CD4-positive, alpha-beta T cell treated with Interleukin-12 subunit alpha and Interleukin-12 subunit beta, for 1 hour (primary cell): ENCODE measurements at places on chromosomes 11 and 22.

GRCh38 chr11:115499891-115500290 is 4.3 kb downstream of the CADM1 start:
- no peak for DNase-seq

GRCh38 chr22:38203090-38203810 is 1.5 kb downstream of the MAFF start:
- peak; percentile 42 for DNase-seq

GRCh38 chr22:36923131-36923788 is 9.8 kb downstream of the CSF2RB start:
- no peak for DNase-seq

GRCh38 chr11:57464539-57465181 is 4.3 kb downstream of the RTN4RL2 start:
- DNase-seq, result no peak

DNA sequence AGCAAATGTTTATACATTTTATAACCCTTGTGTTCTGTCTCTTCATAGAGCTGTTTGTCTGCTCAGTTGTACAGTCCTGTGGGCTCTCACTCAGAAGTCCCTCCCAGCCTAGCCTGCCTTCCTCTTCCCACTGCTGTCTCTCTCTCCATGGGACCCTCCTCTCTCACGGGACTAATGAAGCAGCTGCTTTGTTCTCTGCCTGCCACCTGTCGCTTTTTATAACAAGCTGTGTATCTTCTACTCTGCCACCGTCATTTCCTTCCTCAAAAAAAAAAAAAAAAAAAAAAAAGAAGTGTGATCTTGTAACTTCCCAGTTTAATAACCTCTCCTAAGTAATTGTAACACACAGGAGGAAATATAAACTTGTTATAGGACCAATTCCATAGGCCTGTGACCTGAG is 92.2 kb upstream of the ALKBH3 start:
- no peak for DNase-seq

- DNase-seq, result no peak
Observed at GRCh38 chr22:17732251-17732854, 41.9 kb downstream of the BID start.

GRCh38 chr11:23236826-23237555 is 376.7 kb upstream of the CCDC179 start:
- DNase-seq, result no peak

DNA sequence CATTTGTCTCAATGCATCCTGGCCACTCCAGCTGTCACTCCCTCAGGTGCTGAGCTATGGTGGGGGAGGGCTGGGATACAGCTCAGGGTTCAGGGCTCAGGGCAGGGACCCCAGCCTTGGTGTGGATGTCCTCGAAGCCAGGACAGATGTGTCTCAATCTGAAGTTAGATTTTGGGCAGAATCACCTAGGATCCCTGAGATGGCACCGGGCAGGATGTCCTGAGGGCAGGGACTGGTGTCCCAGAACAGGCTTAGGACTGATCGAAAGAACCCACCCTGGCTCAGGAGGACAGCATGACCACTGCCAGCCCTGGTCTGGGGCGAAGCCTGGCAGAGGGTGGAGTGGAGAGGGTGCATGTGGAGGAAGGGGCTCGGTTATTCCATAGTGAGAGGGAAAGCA is 96.8 kb upstream of the THY1 start:
- no peak for DNase-seq

DNA sequence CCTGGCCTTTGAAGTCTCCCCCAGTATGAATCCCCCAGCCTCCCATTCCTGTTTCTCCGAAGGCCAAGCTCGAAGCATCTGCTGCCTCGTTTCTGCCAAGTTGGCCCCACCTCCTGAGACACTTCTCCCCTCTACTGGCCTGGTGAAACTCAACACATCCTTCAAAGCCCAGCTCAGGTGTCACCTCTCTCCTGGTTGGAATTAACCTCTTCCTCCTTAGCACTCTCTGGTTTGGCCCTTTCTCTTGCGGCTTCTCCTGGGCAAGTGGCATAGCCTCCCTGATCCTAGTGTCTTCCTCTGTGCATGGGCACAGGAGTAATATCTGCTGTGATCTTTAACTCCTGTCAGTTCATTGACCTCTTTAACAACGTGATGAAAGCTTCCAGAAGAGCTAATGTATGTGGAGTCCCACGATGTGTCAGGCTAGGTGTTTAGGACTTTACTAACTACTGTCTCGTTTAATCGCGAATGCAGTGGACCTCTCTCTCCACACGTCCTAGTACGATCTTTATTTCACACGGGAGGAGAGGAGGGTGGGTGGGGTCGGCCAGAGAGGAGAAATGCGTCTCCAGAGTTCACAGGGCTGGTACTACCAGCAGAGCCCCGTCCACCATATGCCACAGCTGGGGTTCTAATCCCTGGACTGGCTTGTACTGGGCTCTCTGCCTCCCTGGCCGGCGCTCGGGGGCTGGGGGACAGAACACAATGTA is 826 bp upstream of the PTPRJ start:
- DNase-seq, result no peak

- peak; percentile 50 for DNase-seq
Observed at GRCh38 chr22:41919357-41920224, 4.7 kb upstream of the SHISA8 start.

DNA sequence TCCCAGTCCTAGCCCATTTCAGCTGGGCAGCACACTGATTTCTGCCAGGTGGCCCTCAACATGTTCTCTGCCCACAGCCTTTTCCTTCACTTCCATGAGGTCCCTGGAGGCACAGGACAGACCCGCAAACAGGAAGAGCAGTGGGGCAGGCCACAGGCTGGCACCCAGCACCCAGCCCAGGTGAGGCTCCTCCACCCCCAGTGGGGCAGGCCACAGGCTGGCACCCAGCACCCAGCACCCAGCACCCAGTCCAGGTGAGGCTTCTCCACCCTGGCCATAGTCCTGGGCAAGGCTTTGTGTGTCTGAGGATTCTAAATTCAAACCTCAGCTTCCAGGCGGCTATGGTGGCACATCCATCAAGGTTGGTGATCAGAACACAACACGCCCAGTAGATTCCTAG is 1413.0 kb downstream of the BRD1 start:
- DNase-seq, result no peak

DNA sequence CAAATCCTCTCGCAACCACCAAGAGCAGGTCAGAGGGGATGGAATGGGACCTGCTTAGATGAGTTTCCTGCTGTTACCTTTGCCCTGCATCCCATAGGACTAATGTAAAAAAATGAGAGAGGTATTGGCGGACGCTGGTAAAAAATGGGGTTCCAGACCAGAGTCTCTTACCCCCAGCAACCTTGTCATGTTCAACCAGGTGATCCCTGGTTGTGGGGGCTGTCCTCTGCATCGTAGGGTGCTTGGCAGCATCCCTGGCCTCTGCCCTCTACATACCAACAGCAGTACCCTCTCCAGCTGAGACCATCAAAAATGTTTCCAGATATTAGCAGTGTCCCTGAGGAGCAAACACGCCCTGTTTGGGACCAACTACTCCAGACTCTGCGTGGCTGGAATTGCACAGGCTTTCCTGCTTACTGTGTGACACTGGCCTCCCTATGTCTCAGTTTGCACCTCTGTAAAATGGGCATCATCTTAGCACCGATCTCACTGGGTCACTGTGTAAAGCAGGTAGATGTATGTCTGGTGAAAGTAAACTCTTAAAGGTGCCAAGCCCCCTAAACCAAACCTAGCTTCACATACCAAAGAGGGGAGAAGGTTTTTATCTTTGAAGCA is 1.5 kb downstream of the APOL6 start:
- no peak for DNase-seq

DNA sequence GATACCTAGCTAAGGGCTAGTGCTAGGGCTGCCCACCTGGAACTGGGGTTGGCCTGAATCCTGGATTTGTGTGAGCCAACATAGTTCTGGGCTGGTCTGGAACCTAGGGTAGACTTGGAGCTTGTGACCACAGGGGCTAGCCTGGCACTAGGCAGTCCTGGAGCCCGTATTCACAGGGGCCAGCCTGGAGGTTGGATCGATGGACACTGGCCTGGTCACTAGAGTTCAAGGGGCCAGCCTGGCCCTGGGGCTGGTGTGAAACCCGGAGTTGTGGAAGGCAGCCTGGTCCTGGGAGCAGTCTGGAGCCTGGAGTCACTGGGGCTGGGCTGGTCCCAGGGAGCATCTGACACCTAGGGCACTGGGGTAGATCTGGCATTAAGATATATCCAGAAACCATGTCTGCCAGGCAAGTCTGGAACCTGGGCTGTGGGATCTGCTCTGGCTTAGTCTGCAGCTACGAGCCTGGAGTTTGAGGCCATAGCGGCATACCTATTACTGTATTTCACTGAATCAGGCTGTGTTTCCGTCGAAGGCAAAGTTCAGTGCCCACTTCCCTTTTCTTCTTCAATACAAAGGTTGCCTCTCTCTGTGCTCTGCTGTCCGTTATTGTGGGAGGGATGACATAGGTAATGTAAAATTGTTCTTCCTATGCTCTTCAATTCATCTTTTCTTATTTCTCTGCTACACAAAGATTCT is 9.1 kb upstream of the GLYATL1B start:
- no peak for DNase-seq

DNA sequence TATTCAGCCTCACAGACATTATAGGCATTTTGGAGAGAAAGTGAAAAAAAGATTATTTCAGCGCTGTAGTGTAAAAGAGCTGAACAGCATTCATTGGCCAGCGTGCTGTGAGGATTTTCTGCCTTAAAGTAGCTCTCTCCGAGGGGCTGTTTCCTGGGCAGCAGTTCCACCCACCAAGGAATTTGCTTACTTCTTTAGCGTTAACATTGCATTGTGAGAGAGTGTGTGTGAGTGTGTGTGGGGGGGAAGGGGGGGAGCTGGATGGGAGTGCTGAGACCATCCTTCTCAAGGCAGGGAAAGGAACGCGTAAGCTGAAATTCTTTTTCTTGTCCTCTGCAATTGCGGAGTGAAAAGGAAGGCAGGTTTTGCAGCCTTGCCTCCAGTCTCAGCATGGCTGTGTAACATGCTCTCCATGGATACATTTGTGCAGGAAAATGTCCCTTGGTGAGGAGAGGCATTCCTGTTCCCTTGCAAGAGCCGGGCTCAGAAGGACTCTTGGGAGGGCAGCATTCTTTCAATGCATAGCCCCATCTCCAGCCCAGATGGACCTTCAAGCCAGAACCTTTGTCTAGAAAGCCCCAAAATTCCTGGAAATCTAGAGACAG is 159.9 kb upstream of the NAV2 start:
- DNase-seq, result no peak

GRCh38 chr11:72228844-72229231 is 4.3 kb downstream of the INPPL1 start:
- DNase-seq, result no peak

DNA sequence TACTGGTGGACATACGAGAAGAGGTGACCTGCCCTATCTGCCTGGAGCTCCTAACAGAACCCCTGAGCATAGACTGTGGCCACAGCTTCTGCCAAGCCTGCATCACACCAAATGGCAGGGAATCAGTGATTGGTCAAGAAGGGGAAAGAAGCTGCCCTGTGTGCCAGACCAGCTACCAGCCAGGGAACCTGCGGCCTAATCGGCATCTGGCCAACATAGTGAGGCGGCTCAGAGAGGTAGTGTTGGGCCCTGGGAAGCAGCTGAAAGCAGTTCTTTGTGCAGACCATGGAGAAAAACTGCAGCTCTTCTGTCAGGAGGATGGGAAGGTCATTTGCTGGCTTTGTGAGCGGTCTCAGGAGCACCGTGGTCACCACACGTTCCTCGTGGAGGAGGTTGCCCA is 6.9 kb downstream of the TRIM6 start:
- no peak for DNase-seq

DNA sequence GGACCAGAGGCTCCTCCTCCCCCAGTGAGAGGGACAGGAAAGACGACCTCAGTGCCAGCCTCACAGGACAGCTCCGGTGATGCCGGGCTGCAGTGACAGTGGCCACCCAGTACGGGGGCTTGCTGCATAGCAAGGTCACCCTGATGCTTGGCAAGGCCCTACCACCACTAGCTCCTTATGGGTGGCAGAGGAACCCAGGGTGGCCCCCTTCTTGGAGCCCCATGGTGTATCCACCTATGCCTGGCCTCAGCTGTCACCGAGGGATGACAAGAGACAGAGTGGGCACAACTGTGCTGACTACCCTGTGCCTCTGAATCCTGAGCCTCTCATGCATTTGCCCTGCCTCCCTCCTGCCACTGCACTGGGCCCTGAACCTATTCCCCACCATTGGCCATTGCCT is 809.2 kb downstream of the TBC1D22A start:
- DNase-seq, result no peak

- no peak for DNase-seq
Observed at GRCh38 chr22:44026066-44026629, 2.0 kb downstream of the PARVB start.

- DNase-seq, result peak; percentile 23
Observed at GRCh38 chr11:59172345-59173079, 580 bp downstream of the DTX4 start.

DNA sequence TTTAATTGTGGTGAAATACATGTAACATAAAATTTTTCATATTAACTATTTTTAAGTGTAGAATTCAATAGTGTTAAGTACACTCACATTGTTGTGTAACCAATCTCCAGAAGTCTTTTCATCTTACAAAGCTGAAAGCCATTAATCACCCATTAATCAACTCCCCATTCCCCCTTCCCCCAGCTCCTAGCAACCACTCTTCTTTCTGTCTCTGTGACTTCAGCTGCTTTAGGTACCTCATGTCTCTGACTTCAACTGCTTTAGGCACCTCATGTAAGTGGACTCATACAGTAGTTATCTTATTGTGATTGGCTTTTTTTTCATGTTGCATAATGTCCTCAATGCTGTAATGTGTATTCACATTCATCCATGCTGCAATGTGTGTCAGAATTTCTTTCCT is 150.8 kb upstream of the NTM start:
- no peak for DNase-seq

GRCh38 chr22:24593836-24594568 is 1.1 kb upstream of the LRRC75B start:
- DNase-seq, result no peak

DNA sequence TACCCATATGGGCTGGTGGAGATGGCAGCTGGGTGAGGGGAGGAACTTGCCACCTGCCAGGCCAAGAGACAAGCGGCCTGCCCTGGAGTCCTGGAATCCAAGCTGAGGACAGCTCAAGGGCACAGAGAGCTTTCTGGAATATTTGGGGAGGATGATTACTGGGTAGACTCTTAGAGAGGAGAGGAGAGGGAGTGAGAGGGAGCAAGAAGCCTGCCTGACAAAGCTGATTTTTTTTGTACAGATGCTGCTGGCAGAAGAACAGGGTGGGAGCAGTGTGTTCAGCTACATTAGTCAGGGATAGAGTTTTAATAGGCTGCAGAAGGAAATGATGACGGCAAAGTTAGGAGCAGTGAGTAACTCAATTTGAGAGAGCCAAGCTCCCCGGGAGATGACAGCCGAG is 299.3 kb downstream of the NXPE2 start:
- no peak for DNase-seq
